ENCODE measurements at places on chromosomes 13 and 19.

DNA sequence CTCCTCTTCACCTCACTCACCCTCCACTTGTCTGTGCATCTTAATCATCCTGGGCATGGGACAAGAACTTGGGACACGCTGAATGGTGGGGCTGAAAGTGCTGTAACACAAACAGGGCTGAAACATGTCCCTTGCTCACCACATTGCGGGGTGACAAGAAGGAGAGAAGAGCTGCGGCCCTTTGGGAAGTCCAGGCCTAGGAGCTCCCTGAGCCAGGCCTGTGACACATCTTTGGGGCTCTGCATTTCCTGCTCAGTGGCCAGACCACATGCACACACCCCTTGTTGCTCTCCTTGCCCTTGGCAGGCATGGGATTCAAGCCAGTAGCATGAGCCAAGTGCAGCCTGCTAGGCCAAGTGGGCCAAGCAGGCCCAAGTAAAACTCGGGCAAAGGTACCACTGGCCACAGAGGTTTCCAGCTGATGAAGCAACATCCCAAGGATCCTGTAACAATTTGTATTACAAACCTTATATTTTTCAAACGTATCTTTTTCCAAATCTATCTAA, 1384.3 kb upstream of the PCDH20 start:
- no peak for DNase-seq

GRCh38 chr13:73081256-73081915, 22.6 kb downstream of the KLF5 start:
- DNase-seq: no peak

GRCh38 chr13:51905787-51906186, 44.0 kb downstream of the CCDC70 start:
- DNase-seq: no peak

DNA sequence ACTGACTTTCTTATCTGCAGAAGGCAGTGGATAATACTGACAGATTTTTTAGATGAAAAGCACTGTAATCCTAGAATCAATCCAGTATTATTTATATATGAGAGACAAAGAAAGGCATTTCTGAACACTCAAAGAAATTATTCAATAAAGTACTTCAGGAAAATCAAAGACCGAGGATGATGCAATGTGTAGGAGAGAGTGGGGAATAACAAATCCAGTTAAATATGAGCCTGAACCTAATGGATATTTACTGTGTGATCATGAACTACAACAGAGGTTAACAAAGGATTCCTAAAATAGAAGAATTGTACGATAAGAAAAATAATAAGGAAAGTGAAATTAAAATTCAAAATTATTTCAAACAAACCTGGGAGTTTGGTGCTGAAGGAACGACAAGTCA, 69.3 kb downstream of the ANKRD10 start:
- DNase-seq: no peak

GRCh38 chr13:100291624-100292023, 202.7 kb downstream of the PCCA start:
- DNase-seq: no peak

- DNase-seq: no peak
Measured at GRCh38 chr13:20547479-20547908, 19.5 kb upstream of the IFT88 start.

DNA sequence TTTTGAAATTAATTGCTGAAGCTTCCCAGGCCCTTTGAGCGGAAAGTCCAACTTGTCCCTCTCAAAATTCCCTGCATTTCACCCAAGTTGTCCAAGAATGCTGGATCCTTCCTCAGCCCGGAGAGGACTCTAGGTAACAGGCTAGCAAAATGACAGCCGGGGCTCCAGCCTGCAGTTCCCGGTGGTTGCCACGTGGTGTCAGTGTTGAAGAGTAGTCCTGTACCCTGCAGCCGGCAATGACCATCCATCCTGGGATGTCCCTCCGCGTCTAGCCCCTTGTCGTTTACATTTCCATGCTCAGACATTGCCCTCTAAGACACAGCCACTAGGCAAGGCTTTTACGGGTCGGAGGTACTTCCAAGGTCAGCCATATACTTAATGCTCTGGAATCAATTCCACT, 31.4 kb upstream of the MTIF3 start:
- peak; percentile 83 for DNase-seq

DNA sequence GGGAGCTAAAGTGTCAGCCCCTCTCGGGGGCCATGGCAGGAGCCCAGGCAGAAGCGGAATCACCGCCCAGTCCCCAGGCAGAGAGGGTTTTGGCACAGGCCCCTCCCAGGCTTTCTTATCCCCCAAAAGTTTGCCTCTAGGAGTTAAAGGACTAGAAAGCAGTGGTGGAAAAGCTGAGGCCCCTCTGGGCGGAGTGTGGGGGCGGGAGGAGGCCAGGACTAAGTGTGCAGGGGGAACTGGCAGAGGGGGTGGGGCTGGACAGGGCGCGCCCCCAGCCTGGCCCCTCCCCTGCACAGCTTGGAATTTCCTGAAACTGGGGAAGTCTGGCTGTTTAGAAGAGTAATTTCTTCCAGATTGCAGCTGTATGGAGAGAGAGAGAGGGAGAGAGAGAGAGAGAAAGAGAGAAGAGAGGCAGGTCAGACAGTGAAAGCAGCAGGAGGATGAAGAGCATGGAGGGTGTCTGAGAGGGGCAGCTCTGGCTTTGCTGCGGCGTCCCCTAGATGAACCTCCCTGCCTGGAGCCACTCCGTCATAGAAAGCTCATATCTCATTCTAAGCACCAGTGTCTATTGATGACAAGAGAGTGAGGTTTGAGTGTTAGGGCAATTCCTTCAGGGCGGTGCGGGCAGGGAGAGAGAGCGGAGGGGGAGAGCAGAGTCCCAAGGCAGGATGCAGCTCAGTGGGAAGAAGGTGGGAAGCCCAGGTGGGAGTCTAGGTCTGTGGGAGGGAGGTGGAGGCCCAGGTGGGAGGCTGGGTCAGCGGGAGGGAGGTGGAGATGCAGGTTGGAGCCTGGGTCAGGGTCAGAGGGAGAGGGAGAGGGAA, at the start of gene CDC42EP5:
CDC42EP5 (minus strand) TSS at position 226 of the 821 bp plus-strand sequence. CDS start 7,749 bp downstream, outside the sequence.
- peak; percentile 61 for DNase-seq

- DNase-seq: no peak
Measured at GRCh38 chr13:28171266-28171665, 32.9 kb downstream of the PAN3 start.

DNA sequence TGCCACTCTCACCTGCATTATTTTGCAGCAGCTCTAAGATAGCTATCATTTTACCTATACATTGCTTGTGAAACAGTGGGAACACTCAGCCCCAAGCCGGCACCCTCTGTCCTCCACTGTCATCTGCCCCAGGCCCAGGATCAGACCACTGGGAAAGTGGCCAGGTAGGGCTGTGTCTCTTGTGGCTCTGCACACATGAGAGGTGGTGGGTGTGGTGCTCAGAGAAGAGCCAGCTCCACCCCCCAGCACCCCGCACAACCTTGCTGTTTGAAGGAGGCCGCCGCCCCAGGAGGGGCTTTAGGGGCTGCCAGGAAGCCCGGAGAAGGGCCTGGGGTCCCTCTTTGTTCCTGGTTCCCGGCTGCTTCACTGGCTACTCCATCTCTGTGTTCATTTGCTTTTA, 26.6 kb downstream of the PPP1R37 start:
- DNase-seq: no peak

DNA sequence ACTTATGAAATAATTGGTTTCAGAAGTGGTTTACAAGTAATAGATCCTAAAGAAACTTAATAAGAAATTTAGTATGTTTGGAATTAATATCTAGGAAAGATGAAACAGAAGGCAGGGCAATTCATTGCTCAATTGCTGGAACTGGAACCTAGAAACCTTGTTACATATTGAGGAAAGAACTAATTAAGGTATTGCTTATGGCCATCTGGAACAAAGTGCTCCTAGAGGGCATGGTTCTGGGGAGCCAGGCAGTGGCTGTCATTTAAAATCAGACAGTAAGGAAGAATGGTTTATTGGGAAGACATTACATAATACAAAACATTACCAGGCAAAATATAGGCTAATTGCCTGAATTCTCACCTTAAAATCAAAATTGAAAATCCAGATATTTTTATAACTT, 224.1 kb downstream of the SLITRK6 start:
- no peak for DNase-seq

GRCh38 chr13:32150239-32150638, 118.7 kb downstream of the FRY start:
- DNase-seq: no peak

DNA sequence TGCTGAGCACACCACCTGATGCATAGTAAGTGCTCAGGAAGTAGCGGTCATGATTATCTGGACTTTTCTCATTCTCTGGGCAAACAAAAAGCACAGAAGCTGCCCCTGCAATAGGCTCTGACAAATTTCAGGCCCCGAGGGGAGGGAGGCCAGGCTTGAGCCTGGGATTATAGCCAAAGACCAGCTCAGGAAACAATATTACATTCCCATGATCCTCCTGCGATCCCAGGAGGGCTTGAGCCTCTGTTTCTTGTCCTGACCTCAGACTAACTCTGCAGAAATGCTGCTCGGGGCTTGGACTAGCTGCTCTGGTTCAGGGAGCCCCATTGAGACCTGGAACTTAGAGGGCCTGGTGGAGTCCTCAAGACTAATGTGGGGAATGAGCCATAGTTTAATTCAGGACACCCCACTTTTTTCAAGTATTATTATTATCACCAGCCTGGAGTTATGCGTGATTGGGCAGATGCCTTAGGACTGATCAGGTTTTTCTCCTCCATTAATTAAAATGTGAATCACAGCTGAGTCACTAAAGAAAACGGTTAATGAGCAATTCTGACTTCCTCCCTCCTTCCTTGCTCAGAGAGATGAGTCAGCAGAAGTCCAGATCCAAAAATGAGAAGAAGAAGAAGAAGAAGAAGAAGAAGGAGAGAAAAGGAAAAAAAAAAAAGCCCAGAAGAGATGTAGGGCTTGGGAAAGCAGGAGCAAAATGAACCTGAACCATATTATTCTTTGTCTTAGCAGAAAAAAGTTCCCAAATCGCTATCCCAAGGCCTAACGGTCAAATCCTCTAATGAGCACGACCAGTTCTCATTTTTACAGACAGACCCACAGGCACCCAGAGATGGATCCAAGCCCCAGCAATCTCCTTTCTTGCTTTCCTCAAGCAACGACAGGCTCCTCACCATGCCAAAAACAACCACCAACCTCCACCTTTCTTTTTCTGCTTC, 107.2 kb downstream of the CACNA1A start:
- no peak for DNase-seq

DNA sequence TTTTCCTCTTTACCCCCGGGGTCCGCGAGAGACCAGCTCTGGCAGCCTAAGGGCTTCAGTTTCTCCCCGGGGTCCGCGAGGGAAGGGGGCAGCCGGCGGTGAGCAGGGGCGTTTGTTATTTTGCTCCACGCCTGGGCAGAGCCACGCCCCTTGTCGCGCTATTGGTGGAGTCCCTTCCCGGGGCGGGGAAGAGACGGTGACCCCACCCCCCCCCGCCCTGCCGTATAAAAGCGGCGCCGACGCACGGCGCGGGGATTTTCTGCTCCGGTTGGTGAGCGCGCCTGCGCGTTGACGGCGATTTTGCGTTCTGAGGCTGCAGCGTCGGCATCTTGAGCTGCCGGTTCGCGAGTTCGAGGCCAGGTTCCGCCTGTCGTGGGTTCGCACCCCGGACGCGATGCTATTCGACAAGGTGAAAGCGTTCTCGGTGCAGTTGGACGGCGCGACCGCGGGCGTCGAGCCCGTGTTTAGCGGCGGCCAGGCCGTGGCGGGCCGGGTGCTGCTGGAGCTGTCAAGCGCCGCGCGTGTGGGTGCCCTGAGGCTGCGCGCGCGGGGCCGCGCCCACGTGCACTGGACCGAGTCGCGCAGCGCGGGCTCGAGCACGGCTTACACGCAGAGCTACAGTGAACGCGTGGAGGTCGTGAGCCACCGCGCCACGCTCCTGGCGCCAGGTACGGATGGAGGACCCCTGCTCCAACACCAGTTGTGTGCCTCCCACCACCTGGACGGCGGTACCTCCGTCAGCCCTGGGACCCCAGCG, at the start of gene ARRDC2:
ARRDC2 (plus strand) TSS at position 254 of the 757 bp plus-strand sequence; CDS start at position 395, 141 bp downstream.
- DNase-seq: peak; percentile 97

GRCh38 chr13:111346101-111346680, 25.7 kb downstream of the TEX29 start:
- no peak for DNase-seq

- no peak for DNase-seq
Measured at GRCh38 chr13:100069278-100069677, 19.6 kb upstream of the PCCA start.

- DNase-seq: no peak
Measured at GRCh38 chr19:27805848-27806247, 1407.1 kb downstream of the UQCRFS1 start.

- DNase-seq: no peak
Measured at GRCh38 chr19:49767381-49767780, 580 bp downstream of the AP2A1 start.

DNA sequence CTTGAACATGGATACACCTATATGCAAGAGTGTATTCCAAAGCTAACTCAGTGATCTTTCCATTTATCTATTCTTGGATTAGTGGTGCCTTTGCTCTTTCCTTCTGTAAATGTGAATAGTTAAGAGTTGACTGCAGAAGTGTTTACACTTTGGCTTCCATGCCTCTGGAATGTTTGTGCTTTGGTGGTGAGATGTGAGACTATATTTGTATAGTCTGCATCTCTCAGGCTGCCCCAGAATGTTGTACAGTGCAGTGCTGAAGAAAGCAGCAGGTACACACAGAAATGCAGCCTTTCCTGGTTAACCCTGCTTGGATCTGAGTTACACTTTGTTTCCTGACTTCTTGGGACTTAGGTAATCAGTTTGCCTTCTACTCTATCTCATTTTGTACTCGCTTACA, 90.2 kb downstream of the DNAJC15 start:
- DNase-seq: no peak

DNA sequence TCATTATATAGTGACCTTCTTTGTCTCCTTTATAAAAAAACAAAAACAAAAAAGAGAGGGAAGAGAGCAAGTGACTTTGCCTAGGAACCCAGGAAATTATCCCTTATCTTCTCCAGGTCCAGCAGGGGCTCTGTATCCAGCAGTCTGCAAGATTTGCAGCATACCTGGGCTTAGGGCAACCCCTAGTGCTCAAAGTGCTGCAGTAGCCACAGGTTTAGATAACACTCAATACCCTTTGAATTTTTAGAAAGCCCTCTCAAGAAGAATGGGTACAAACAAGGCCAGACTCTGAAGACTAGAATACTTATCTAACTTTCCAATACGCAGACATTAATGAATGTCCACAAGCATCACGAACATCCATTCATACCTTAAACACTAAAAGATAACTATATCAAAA, 43.2 kb downstream of the CCNA1 start:
- no peak for DNase-seq

- DNase-seq: no peak
Measured at GRCh38 chr19:19334063-19334988, 13.7 kb downstream of the MAU2 start.

DNA sequence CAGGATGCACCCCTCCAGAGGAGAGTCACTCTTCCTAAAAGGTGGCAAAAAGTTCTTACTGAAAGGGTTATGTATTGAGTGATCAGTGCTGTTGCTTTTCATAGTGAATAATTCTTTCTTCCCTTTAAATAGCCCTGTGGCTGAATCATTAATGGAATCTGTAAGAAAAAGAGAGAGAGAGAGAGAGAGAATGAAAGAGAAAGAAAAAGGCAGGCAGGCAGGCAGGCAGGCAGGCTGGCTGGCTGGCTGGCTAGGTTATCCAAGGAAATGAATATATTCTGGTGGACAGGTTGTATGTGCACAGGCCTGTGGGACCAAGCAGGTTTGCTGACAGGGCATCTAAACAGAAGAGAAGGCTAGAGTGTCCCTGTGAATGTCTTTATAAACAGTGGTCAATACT, 100.5 kb downstream of the DLEU7 start:
- no peak for DNase-seq

Data from ecto neural progenitor cell (in vitro differentiated cells).